Stimulated activated CD4-positive, alpha-beta T cell treated with anti-CD3 and anti-CD28 coated beads, TNF-alpha, amount 100 ng/mL, for 1 hour (primary cell): ENCODE measurements at places on chromosomes 1 and 21.

DNA sequence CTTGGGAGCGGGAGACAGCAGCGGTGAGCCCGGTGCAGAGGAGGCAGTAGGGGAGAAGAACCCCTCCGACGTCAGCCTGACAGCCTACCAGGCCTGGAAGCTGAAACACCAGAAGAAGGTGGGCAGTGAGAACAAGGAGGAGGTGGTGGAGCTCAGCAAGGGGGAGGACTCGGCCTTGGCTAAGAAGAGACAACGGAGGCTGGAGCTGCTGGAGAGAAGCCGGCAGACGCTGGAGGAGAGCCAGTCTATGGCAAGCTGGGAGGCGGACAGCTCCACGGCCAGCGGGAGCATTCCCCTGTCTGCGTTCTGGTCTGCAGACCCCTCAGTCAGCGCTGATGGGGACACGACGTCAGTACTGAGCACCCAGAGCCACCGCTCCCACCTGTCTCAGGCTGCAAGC, 32.9 kb downstream of the STYXL2 start:
- DNase-seq, result no peak

DNA sequence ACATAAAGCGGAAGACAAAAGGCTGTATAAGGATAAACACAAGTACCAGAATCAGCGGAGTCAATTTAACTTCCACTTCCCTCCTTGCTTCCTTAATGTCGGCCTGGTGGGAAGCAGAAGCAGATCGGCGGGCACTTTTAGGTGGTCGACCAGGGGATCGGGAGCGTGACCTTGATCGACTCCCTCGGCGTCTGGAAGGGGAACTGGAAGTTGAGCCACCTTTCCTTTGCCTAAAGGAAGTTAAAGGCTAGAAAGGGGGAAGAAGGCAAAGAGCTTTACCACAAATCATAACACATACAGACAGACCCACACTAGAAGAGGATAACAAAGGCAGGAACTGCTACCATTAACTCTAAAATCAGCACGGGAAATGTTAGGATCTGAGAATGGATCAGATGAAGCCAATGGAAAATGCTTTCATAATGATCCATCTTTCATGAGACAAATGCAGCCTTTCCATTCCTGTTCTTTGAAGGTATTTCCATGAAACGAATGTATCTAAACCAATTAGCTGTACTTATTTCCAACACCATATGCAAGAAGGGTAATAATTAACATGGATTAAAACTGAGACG, 5.7 kb downstream of the LBR start:
- no peak for DNase-seq

DNA sequence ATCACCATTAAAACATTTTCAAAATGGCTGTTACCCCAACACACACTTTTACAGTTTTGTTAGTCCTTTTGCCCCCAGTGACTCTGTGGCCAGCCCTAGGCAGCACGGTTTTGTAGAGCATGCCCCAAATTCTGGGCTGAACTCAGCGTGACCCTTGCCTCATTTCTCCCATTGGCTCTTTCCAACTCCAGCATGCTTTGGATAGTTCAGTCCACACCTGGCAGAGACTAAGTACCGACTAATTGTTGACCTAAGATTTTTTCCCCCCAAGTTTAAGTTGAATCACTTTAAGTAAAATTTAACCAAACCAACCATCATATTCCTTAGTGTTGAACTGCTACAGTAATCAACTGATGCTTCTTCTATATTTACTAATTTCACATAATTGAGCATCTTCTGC, 62.4 kb upstream of the LRRC8B start:
- no peak for DNase-seq

DNA sequence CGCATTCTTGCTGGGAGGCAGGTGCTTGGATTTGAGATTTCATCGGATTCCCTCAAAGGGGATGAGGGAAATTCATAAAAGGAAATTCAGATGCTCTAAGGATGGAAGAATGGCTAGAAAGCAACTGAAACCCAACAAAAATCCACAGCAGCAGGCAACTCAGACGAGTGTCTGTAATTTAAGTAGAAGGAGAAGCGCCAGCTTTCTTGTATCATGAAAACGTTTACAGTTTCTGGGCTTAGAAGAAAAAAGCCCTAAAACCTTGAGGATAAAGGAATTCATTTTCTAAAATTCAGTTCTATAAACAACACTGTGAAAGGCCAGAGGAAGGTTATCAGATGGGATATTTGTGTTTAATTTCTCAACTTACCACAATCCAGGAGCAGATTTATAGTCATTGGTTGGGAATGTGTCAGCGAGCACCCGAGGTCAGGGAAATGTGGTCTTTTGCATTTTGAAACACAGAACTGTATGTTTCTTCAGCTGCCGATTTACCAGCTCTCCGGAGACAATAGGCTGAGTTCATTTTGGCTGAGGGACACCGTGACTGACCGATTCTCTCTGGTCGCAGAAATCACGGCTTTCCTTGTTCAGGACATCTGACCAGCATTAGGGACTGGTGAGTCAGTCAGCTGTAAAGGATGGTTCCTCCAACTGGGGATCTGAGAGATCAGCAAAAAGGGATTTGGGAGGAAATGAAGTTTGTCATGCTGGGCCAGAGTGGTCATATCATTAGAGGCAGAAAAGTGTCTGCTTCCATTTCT, 111.6 kb upstream of the ERRFI1 start:
- DNase-seq, result no peak
